ENCODE measurements at places on chromosomes 3 and 15. TPM values are rescaled to one million over a fixed set of nuclear protein-coding genes. Genes with fewer than 3 reads are reported as not detected.

DNA sequence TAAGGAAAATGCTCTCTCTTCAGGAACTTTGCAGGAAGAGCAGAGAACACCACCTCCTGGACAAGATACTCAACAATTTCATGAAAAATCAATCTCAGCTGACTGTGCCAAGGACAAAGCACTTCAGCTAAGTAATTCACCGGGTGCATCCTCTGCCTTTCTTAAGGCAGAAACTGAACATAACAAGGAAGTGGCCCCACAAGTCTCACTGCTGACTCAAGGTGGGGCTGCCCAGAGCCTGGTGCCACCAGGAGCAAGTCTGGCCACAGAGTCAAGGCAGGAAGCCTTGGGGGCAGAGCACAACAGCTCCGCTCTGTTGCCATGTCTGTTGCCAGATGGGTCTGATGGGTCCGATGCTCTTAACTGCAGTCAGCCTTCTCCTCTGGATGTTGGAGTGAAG is 200.5 kb downstream of the AKAP13 start:
- DNase-seq = no peak

DNA sequence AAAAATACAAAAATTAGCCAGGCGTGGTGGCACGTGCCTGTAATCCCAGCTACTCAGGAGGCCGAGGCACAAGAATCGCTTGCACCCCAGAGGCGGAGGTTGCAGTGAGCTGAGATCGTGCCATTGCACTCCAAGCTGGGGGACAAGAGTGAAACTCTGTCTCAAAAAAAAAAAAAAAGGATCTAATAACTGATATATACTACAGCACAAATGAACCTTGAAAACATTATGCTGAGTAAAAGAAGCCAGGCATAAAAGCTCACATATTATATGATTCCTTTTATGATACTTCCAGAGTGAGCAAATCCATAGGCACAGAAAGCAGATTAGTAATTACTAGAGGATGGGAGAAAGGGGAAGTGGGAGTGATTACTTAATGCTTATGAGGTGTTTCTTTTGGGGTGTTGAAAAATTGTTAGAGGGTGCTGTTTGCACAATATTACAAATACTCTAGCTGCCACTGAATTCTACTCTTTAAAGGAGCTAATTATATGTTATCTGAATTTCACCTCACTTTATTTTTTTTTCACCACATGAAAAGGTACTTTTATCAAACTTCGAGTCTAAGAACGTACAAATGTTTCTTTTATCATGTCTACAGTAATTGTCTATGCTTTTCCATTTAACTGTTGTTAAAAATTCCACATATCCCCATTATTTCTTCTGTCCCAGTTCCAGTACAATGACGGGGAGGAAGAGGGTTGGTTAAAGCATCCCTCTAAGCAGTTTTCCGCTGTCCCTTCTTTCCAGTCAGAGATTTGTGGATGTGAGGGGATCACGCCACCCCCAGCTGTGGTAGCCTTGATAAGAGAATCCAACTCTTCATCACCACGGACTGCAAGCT is 77.7 kb upstream of the FAM174B start:
- DNase-seq = no peak

DNA sequence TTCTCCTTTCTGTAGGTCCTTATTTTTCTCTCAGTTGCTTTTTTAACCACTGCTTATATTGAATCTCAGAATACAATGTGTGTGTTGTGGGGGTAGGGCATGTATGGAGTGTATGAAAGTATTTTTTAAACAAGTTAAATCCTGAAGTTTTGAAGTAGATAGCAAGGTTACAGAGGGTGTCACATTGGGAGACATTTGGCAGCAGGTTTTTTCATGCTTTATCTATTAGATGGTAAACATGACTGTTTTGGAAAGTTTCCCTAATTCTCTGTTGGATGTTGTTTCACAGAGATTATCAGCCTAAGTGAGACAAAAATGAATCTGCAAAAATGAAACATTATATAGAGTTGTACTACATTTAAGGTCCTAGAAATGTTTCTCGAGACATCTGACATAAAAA is 190.6 kb upstream of the ARPP21 start:
- no peak for DNase-seq

- DNase-seq = no peak
Measured at GRCh38 chr3:43785551-43785950, 94.8 kb downstream of the ABHD5 start.

DNA sequence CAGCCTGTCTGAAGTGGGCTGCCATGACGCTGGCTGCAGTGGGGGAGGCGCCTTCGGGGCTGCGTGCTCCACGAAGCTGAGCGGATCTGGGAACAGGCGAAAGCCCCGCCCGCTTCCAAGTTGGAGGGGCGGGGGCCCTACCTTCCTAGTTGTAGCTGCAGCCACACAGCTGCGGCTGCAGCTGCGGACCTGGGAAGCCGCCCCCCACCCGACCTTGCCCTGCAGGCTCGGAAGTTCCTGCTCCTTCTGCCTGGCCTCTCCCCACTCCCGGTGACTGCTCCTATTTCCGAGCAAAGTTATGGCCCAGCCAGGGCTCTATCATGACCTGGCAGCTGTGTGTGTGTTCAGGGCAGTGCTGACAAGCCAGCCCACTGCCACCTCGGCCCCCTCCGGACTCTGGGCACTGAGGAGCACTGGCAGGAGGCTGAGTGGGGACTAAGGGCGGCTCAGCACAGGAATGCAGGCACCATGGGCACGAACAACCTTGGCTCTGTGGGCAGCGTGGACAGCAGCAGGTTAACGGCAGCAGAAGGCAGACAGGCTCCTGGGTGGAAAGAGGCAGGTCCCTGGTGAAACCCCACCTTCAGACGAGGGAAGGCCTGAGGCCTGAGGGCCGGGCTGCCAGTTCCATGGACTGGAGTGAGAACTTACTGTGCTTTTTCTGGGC is 352.4 kb upstream of the TMCO5A start:
- DNase-seq = no peak

- DNase-seq = no peak
Measured at GRCh38 chr3:160400702-160401150, 1.3 kb downstream of the SMC4 start.

GRCh38 chr3:160747422-160747821 is 8.6 kb upstream of the PPM1L start:
- DNase-seq = no peak

GRCh38 chr3:123332124-123332641 is 116.7 kb downstream of the ADCY5 start:
- DNase-seq = no peak

DNA sequence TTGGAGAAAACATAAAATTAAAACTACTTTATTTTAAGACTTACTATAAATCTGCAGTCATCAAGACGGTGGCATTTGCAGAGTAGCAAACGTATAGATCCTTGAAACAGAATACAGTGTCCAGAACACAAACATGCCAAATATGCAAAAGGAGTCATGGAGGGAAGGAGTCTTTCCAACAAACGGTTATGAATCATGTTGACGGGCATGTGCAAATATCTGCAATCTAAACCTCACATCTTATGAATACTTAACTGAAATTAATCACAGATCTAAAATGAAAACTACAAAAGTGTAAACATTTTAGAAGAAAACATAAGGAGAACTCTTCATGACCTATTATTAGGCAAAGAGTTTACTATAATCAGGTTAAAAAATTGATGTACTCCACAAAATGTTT is 69.4 kb downstream of the TFRC start:
- DNase-seq = no peak

DNA sequence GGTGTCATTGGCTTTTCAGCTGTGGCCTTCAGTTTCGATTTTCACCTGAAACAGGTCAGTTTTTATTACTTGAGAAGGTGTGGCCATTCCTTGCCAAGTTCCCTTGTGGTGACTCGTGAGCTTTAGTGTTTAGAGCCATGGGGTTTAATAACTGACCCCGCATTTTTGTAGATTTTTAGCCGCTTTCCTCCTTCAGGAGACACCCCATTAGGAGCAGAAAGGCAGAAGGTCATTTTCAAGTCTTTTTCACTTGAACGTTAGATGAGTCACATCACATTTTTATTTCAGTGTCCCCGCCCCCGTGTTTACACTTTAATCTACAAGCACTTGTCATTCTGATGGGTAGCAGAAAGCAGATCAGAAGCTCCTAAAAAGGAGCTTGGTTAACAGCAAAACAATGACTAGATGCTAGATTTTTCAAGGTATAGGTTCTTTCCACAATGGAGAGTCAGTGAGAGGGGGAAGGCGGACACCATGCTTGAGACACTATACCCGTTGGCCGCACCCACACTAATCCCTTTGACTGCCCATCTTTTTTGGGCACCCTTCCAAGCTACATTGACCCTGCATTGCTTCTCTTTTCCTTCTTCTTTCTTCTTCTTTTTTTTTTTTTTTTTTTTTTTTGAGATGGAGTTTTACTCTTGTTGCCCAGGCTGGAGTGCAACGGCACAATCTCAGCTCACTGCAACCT is 132.7 kb downstream of the GHSR start:
- no peak for DNase-seq

DNA sequence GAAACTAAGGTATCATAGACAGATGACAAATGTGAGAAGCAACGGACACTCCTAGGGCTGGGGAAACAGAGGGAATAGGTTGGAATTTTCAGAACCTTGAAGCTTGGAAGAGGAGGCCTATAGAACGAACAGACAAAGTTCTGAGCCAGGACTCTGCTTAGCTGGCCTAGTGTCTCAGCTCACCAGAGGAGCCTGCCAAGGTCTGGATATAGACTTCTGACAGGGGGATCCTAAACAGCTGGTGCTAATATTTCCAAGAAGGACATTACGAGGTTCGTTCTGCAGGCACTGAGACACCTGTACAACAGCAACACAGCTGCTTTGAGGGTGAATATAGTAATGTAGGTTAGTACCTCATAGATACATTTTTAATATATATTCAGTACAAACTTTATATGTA is 266.3 kb downstream of the CHL1 start:
- no peak for DNase-seq

- DNase-seq = no peak
Measured at GRCh38 chr3:126465928-126466544, 9.7 kb downstream of the ZXDC start.

GRCh38 chr3:122835590-122835989 is 40.7 kb downstream of the SLC49A4 start:
- DNase-seq = no peak

DNA sequence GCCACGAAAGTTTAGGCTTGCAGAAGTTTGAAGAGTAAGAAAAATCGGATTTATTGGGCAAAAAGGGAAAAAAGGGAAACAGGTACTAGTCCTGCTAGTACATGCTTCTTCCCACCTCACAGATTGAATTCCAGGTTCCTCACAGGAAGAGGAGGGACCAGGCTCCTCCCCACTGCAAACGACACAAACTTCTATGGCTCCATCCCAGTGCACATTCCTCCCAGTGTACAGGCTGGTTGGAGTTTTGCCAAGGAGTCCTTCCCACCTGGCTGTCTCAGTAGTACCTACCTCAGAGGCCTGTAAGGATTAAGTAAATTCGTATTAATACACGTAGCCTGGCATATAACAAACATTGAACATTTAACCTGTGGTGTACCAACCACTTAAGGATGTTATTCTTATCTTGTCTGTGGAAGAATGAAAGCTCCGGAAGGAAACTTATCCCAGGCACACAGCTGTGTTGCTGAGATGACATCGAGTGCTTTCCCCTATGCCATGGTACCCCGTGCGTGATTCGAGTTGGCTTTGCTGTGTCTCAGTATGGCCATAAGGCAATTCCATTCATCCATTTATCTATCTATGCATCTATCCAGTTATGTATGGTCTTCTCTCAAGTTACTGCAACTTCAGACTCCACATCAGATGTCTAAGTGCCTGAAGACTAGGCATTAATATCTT is 294.3 kb downstream of the LRTM1 start:
- no peak for DNase-seq

DNA sequence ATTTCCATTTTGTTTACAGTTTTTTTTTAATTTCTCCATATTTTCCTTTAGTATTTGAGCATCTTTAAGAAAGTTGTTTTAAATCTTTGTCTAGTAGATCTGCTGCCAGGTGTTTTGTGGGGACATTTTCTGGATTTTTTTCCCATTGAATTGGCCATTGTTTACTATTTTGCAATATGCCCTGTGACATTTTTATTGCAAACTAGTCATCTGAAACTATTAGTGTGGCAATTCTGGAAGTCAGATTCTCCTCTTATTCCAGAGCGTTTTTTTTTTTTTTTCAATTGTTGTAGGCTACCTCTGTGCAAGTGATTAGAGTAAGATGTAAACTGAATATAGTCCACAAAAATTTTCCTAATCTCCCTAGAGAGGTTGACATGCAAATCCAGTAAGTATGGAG is 334.2 kb downstream of the PYDC2 start:
- no peak for DNase-seq

- no peak for DNase-seq
Measured at GRCh38 chr3:137770835-137771399, 6.8 kb downstream of the SOX14 start.

DNA sequence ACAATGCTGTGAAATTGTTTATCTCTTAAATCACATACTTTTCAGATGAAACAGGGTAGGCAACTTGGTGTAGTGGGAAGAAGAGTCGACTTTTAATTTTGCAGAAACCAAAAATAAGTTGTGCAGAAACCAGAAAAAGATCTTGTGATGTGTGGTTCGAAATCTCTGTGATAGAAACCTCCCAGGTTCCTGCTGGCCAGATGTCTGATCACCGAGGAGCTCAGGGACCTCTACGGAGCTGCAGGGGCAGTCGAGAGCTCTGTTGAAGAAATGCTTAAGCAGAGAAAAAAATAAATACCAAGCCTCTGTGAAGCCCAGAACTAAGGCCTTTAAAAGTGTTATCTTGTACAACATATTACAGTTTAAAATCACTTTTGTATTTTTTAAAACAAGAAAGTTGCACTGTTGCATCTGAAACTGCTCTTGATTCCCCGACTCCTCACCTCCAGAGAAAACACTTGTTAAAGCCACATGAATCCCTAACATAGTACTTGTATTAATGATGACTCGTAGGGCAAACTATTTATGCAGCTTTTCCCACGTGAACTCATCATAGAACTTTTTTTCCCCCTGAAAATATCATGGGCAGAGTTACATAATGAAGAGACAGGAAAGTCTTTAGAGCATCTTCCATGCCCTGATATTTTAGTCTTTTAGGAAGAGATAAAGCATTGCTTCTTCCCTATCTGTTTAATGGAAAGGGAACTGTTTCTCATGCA is 51.3 kb downstream of the CCK start:
- no peak for DNase-seq

DNA sequence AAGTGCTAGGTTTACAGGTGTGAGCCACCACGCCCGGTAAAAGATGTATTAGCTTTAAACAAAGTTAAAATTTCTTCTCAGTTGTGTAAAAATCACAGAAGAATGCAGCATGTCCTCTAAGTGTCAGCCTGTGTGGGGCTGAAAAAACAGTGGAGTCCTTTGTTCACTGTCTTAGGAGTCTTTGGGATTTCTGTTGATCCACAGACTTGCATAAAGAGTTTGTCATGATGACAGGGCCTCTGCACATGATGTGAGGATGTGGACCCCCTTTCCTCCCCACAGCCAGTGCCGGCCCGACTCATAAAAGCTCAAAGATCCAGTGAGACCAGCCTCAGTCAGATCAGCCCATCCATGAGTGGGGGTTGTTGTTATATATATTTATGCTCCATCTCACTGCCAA is 49.0 kb upstream of the GOLGA8J start:
- no peak for DNase-seq

- DNase-seq = no peak
Measured at GRCh38 chr3:29026286-29026685, 254.6 kb upstream of the RBMS3 start.

The ELL3 gene
- 5.7 TPM for polyA plus RNA-seq

The PP2D1 gene
- 0.70 TPM for polyA plus RNA-seq

The ZBED2 gene
- 0.20 TPM for polyA plus RNA-seq

The PCSK6 gene
- polyA plus RNA-seq = 21.8 TPM

The ZXDC gene
- polyA plus RNA-seq = 38.0 TPM

The SATB1 gene
- polyA plus RNA-seq = 57.3 TPM

The IMPG2 gene
- polyA plus RNA-seq = 0.74 TPM

Measured in right lung (tissue), 10 donors.